ENCODE measurements at places on chromosomes 7 and 10.
A peak's percentile ranks its signal among the peaks of the same experiment; 100 is the strongest.

GRCh38 chr7:104328296-104328969 lies at the start of gene LHFPL3:
TSS of gene LHFPL3 (plus strand) at chr7:104328603.
- DNase-seq, result no peak

- no peak for DNase-seq
These were observed 312.8 kb upstream of the PRKCQ start for GRCh38 chr10:6892864-6893263.

- DNase-seq, result no peak
These were observed 353.4 kb upstream of the GALNT17 start for GRCh38 chr7:70778585-70778984.

DNA sequence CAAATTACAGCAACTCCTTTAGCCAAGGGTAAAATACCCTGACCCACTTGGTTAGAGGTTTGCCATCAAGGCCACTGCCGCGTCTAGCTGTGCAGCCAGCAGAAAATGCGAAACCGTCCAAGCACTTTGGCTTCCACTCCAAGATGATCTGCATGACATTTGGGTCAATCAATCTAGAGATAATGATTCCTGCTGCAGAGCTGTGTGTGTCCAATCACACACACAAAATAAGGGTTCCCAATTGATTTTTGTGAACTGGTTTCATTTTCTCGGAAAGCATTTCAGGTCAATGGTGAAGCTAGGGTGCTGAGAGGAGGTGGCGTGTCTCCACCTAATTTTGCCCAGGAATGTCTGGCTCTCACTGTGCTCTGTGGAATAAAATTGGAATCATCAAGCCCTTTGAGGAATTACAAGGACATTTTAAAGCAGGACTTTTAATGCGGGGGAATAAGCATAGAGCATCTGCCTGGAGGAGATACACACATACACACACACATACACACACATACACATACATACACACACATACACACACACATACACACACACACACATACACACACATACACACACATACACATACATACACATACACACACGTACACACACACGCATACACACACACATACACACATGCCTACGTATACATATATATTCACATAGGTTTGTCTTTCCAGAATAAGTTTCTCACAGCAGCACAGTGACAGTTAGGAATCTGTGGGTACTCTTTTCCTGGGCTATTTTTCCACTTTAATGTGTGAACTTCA lies 59.5 kb downstream of the ACADSB start:
- DNase-seq, result no peak

GRCh38 chr7:120797026-120797645 lies 60.8 kb downstream of the TSPAN12 start:
- DNase-seq, result no peak

- peak; percentile 78 for DNase-seq
These were observed 106.0 kb downstream of the ADARB2 start for GRCh38 chr10:1631282-1631681.
